Stimulated activated CD8-positive, alpha-beta memory T cell treated with anti-CD3 and anti-CD28 coated beads, Interleukin-4, amount 100 ng/mL, for 1 hour (primary cell): ENCODE measurements at places on chromosomes 5 and 9.

GRCh38 chr5:2697446-2698200 is 53.9 kb downstream of the IRX2 start:
- no peak for DNase-seq

DNA sequence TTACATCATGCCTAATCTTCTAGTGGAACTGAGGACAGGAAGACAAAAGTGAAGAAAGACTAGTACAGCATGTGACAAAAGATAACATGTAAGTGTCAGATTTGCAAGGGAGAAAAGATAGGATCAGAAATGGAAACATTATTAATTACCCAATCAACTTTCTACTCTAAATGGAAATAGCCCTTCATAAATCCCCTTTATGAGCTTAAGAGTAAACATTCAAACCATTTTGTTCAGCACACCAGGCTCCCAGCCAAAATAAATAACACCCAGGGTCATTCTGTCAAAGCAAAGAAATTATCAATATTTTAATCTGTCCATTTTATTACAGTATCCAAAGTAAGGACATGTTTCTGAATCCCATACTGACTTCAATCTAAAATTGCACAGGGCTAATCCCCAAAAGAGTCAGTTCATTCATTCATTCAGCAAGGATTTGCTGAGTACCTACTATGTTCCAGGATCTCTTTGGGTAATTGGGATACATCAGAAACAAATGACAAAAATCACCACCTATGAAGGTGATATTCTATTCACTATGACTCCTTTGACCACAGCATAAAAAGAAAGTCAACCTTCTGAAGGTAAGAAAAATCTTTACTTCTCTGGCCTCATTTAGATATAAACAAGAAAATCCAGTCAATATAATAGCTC is 5.3 kb downstream of the PRELID2 start:
- DNase-seq, result no peak

DNA sequence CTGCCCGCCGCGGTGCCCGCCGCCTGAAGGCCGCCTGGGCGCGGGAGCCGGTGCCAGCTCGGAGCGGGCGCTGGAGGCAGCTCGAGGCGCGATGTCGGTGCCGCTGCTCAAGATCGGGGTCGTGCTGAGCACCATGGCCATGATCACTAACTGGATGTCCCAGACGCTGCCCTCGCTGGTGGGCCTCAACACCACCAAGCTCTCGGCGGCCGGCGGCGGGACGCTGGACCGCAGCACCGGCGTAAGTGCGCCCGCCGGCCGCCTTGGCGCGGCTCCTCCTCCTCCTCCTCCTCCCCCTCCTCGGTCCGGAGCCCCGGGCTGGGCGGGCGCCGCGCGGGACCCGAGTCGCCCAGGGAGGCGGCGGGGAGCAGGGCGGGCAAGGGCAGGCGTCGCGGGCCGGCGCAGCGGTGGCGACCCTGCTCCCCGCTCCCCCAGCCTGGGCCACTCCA is 455 bp downstream of the OLFM1 start:
- DNase-seq, result no peak

- DNase-seq, result no peak
Measured at GRCh38 chr9:13278368-13279246, 885 bp downstream of the MPDZ start.

DNA sequence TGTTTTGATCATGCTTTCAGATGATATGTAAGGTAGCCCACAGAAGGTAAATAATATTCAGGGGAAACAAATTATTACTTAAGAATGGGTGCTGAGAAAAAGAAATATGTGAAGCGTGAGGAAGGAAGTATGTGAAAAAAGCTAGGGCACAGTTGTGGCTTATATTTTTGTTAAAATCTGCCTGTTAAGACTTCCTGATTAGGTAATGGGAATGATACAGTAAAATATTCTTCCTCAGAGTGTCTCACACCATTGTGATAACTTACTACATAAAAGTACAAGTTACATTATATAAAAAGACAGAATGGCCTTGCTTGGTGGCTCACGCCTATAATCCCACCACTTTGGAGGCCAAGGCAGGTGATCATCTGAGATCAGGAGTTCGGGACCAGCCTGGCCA is 18.7 kb upstream of the PARP8 start:
- no peak for DNase-seq

DNA sequence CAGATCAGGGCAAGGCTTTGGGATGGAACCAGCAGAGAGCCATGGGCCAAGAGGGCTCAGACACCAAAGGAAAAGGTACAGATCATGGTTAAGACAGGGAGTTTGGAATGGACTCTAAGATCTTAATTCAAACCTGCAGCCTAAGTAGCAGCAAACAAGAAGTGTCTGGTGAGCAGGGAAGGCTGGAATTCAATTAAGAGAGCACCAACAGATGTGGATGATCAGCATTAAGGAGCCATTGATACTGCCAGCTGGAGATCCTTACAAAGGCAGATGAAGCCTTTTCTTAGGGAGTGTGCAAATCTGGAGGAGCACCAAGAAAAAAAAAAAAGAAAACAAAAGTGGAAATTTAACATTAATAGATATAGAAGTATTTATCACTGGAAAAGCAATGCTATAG is 516.8 kb downstream of the RASEF start:
- DNase-seq, result no peak

DNA sequence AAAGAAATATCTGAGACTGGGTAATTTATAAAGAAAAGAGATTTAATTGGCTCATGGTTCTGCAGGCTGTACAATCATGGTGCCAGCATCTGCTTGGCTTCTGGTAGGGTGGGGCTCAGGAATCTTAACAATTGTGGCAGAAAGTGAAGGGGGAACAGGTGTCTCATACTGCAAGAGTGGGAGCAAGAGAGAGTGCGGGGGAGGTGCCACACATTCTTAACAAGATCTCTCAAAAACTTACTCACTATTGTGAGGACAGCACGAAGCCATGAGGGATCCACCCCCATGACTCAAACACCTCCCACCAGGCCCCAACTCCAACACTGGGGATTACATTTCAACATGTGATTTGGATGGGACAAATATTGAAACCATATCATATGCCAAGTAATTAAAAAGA is 70.1 kb upstream of the PANK3 start:
- DNase-seq, result no peak

DNA sequence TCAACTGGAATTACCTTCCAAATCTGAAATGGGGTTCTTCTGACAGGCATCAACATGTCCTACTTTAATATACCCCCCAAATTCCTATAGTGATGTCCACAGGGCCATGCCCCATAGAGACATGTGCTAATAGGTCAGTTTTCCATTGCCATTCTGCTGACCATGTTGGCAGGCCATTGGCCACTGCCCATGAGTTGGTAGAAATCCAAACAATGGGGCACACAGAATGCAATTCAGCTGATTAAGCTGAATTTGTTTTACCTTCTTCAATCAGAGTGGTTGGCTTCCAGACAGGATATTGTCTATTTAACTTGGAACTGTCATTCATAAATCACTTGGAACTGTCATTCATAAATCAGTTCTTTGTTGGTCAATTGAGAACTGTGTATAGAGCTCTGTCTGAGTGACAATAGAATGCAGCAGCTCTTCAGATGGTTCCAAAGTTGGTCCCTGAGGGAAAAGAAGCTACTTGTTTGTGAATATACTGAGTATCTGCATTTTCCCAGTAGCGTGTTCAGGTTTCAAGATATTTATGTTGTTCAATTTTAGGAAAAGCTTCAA is 336.9 kb downstream of the DRD1 start:
- no peak for DNase-seq

GRCh38 chr9:121185774-121186403 is 15.8 kb downstream of the RAB14 start:
- DNase-seq, result no peak

DNA sequence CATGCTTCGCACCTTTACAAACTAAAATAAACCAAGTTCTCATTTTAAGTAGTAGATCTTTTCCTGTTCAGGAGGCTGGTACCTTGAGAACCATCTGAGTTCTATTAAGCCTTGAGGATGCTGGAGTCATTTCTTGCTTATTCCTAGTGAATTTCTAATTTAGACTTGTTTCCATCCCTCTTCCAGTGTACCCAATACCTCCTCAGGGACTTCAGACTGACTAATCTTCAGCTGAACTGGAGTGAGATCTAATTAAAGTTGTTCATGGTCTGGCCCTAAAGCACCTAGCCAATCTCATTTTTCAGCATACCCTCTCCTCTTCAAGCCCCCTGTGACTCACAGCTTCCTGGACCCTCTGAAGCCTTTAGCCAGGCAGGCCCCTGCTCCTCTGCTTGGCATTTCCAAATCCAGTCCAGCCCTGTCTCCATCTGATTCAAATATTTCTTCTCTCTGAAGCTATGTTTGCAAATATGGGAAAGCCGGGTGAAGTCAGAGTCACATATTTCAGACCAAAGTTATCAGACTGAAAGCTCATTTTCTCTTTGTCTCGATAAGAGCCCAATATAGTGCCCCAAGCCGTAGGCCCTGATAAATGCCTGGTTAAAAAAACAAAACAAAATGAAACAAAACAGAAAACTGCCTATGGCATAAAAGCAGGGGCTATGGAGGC is 19.4 kb upstream of the TNFSF15 start:
- DNase-seq, result no peak

- DNase-seq, result no peak
Measured at GRCh38 chr5:36721664-36722235, 115.3 kb downstream of the SLC1A3 start.

DNA sequence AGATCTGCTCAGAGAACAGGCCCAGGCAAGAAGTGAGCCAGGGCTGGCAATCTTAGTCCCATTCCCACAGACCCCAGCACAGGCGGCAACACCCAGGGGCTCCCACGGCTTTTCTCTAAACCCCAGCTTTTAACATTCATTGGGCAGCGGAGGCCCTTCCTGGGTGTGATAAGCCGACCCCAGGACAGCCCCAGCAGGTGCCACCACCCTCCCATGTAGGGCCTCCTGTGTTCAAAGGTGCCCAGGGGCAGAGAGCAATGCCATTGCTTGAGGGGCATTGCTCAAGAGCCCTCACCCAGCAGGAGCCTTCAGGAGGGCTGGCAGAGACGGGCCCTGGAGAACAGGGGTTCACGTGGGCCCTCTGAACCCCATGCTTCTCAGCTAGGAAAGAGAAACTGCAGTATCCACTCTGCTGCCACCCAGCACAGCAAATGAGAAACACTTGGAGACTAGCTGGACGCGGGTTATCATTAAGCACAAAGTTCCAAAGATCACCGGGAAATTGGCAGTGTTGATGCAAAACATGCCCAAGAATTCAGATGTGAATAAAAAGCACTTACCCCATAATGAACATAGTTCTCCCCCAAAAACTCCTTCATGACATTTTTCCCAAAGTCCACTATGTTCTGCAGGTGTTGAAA is 13.9 kb downstream of the IPPK start:
- DNase-seq, result no peak

DNA sequence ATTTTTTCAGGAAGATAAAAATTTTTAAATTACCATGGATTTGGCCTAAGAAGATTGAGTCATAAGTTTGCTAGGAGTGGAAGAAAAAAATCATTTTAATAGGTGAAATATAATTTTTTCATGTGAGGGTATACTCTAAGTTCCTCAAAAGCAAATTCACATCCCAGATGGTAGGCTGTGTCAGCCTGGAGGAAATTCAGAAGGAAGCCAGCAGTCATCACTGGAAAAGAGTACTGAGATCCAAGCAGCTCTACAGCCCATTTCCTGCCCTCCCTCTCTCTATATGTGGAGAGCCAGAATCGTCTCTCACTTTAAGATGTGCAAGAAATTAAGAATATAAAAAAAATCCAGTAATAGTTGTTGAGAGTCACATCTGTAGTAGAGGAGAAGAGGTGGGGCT is 126.5 kb upstream of the CDH18 start:
- DNase-seq, result no peak

DNA sequence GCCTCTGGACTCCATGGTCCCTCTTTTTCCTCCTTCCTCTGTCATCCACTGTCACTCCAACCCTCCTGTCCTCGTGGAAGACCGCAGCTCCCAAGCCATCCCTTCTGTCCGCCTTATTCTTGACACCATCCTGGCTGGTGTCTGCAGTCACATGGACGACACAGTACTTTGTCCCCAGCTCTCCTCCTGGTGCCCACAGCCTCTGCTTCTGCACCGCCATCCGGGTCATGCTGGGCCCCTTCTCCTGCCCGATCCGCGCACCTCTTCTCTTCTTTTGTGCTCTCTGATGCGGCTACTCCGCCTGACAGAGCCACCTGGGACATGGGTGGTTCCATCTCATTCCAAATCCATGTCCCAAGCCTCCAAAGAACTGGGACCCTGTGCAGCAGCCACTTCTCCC is 22.5 kb downstream of the ROPN1L start:
- DNase-seq, result no peak
